ENCODE measurements at places on chromosomes 12 and 14. TPM values are rescaled to one million over a fixed set of nuclear protein-coding genes. Genes with fewer than 3 reads are reported as not detected.

Gene CD163L1
- not detected for polyA plus RNA-seq

Gene PRICKLE1
- polyA plus RNA-seq = not detected

Gene ADGRD1
- not detected for polyA plus RNA-seq

Gene ADAM20
- polyA plus RNA-seq = not detected

Gene AVPR1A
- polyA plus RNA-seq = not detected

Gene ARHGAP9
- 177 TPM for polyA plus RNA-seq

Gene C1S
- not detected for polyA plus RNA-seq

Gene KLRC3
- not detected for polyA plus RNA-seq

Gene SLCO1B3
- not detected for polyA plus RNA-seq

Gene RASAL1
- polyA plus RNA-seq = 0.79 TPM

Gene NDUFB1
- polyA plus RNA-seq = 390 TPM

Gene VRTN
- polyA plus RNA-seq = not detected

Gene GUCY2C
- not detected for polyA plus RNA-seq

Gene HDAC7
- polyA plus RNA-seq = 15.1 TPM

Gene GLIPR1L1
- not detected for polyA plus RNA-seq

Gene DDX24
- 279 TPM for polyA plus RNA-seq

Gene POTEG
- not detected for polyA plus RNA-seq

Gene TAS2R46
- polyA plus RNA-seq = not detected

Gene SPTB
- 0.23 TPM for polyA plus RNA-seq

Gene SLC7A8
- 1.8 TPM for polyA plus RNA-seq

Gene DNAI7
- polyA plus RNA-seq = 0.07 TPM

Gene EVL
- polyA plus RNA-seq = 141 TPM

Gene SYCP3
- 0.03 TPM for polyA plus RNA-seq

Gene LBHD2
- polyA plus RNA-seq = not detected

Gene MYF6
- polyA plus RNA-seq = not detected

Gene TESPA1
- 121 TPM for polyA plus RNA-seq

Gene TSPAN19
- not detected for polyA plus RNA-seq

Gene TNFAIP2
- polyA plus RNA-seq = not detected

Gene KRT79
- not detected for polyA plus RNA-seq

Gene KRT72
- polyA plus RNA-seq = not detected

All from CD4-positive, CD25-positive, alpha-beta regulatory T cell (primary cell).